ENCODE measurements at places on chromosomes 4 and X.

DNA sequence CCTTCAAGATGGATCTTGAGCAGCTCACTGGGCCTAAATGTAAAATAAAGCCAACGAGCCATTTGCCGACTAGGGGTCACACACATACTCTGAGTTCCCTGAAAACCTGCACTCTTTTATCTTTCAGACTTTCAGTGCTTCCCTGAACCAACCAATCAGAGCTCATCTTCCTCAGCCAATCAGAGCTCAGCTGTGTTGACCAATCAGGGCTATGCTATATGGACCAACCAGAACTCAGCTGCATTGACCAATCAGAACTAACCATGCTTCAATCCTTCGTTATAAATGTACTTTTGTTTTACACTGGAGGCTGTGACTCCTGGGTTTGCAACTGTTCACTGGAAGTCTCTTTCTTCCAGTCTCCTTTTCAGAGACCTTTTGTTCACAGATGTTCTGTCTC, 19.3 kb downstream of the SLC25A53 start:
- no peak for DNase-seq

DNA sequence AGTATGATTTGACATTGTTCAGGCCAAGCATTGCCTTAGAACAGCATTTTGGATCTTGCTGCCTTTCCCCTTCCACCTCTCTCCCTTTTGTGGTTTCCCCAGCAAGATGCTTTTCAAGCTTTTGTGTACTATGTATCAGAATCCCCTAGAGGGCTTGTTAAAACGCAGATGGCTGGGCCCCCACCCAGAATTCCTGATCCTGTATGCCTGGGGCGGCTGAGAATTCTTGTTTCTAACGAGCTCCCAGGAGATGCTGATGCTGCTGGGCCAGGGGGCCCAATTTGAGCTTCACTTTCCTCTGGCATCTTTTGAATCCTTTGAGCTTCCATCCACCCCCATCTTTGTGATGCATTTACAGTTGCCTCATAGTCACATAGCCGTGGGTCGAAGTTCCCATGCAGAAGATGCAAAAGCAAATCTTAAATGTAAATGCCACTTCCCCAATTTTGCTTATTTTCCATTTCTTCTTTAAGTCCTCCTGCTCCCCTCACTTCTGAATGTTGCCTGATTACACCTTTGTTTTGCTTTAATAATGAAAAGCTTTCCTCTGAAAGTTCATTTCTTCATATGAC, 18.5 kb downstream of the HCCS start:
- DNase-seq = no peak

- no peak for DNase-seq
Observed at GRCh38 chr4:98996765-98997068, 1.2 kb downstream of the METAP1 start.

DNA sequence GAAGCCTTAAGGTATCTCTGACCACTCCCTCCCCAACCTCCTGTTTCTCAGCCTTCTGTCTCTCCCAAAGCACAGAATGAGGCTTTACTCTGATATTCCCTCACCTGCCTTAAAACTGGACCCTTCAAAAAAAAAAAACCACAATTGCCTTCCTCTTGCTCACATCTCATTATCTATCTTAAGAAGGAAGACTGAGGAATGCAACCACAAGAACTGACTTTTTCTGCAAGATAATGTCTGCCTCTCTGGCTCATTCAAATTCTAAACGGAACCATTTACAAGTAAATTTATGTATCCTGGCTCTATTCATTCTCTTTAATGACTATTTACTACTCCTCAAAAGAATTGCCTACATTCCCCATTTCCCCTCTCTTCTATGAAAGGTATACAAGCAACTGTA, 545.5 kb upstream of the HTR2C start:
- no peak for DNase-seq

DNA sequence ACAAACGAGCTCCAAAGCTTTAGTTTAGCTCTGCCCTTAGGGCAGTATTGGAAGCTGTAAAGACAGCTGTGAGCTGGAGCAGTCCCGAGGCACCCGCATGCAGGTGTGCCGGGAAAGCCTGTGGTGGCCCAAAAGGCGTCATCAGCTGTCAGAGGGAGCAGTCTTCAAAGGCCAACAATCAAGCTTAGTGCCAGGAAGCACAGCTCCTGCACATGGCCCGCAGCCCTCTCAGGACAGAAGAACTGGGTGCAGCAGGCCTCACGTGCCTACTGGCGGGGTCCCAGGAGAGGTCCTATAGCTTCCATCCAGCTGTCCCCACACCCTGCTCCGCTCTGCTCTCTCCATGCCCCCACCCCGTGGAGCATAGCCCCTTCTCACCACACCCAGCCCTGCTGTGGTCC, 92.2 kb upstream of the TRIM2 start:
- no peak for DNase-seq

DNA sequence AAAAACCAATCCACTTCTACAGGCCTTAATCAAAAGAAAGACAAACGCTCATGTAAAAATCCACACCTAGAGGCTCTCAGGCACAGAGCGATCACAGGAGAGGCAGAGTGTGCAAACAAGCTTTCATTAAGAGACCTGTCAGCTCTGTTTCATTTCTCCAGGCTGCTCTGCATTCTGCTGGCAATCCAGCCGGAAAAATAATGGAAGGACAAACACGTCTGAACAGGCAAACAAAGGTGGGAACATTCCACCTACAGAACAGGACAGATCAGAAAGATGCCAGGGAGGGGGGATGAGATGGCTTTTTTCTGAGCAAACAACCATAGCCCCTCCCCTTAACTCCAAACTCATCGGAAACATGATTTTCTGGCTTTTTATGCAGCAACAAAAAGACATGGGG, 9.7 kb downstream of the SOD3 start:
- no peak for DNase-seq

DNA sequence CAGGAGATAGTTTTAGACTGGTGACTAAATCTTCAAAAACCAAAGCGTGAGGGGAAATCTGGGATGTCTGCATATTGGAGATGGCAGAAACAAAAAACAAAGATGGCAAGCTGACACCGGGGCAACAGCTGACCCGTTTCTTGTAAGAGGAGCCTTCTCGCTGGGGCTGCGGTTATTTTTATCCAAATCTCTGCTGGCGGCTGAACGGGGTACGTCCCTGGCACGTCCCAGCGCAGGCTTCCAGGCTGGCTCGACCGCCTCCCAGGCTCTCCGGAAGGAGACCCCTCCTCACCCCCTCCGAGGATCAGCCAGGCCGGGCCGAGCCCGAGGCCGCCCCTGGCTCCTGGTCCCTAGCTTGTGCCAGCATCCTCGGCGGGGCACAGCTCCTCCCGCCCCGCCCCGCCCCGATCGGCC, 403 bp downstream of the SGCB start:
- peak; percentile 71 for DNase-seq

DNA sequence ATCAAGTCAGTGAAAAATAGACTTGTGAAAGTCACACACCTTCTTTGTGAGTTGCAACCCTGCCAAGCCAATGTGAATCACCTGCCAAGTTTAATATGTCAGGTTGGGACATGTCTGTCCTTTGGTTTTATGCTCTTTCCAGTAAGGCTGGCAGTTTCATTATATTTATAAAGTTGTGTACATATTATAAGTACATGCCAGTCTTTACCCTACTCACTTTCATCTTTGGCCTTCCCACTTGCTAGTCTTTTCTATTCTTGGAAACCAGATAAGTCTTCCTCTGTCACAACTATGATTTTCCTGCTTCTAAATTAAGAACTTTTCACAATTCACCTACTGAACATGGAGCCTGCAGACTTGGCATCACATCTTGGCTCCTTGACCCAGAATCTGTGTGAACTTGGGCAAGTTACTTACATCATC, 680.7 kb upstream of the BOD1L1 start:
- DNase-seq = no peak

GRCh38 chr4:142036795-142037583, 400.6 kb downstream of the IL15 start:
- no peak for DNase-seq

- peak; percentile 25 for DNase-seq
Observed at GRCh38 chr4:148444296-148445070, 2.3 kb upstream of the NR3C2 start.

DNA sequence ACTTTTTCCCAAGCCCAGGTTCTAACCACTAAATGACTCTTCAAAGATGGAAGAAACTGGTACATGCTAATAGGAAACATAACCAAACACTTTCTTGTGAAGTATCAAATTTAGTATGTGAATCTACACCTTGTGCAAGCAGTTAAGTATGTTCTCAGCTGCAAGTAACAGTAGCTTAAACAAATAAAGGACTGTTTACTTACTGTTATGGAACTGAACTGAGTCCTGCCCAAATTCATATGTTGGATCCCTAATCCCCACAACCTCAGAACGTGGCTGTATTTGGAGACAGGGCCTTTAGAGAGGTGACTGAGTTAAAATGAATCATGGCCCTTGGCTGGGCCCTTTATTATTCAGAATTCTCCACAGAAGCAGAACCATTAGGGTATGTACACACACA, 178.7 kb downstream of the KDR start:
- no peak for DNase-seq

- peak; percentile 28 for DNase-seq
Observed at GRCh38 chrX:130539721-130540321, 138.0 kb downstream of the RBMX2 start.

GRCh38 chr4:173370130-173370476, 651 bp upstream of the SAP30 start:
- peak; percentile 10 for DNase-seq

DNA sequence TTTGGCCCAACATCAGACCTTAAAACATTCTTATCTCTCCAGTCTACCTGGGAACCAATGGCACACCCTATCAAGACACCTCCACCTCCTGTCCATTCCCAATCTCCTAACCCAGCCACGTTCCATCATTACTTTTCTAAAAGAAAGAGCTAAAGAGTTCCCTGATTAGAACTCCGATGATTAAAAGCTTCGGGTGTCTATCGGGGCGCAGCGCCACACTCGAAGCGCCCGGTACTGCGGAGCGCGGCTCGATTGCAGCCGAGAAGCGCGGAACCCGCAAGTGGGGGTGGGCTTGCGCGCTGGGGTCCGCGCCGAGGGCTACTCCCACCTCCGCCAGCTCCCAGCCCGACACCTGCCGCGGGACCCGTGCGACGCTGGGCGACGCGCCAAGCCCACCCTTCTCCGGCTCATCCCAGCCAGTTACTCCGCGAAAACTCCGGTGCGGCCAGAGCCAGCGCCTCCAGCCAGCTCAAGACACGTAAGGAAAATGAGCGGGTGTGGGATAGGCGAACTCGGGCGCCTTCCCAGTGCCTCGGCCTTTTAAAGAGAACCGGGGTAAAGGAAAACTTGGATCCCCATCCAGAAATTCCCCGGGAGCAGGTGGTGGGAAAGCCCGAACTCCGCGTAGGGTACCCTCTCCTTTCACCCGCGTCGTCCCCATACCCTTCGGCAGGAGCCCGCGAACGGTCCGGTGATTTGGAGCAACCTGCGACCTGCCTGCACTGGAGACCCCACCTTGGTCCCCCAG, 593 bp downstream of the NPY1R start:
- DNase-seq = peak; percentile 46

- DNase-seq = peak; percentile 30
Observed at GRCh38 chr4:141645611-141646340, 9.4 kb downstream of the IL15 start.

DNA sequence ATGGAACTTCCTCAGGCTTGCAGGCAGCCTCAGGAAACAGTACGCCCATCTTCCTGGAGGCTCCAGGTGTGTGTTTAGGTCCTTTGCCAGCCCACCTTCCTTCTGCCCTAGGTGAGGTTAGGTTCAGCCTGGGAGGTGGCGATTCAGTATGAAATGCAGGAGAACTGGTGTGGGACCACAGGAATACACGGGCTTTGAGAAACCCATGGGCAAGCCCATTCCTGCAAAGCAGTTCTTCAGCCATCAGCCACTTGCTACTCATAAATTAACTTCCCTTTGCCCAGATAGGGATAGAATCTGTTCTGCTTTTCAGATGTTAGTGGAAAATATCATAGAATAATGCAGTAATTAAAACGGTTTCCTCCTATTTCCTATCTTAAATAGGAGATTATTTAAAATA, 32.2 kb downstream of the TBC1D14 start:
- no peak for DNase-seq

- no peak for DNase-seq
Observed at GRCh38 chrX:39996536-39996935, 101.2 kb downstream of the BCOR start.

- DNase-seq = no peak
Observed at GRCh38 chr4:151429957-151430570, 21.1 kb downstream of the FHIP1A start.

DNA sequence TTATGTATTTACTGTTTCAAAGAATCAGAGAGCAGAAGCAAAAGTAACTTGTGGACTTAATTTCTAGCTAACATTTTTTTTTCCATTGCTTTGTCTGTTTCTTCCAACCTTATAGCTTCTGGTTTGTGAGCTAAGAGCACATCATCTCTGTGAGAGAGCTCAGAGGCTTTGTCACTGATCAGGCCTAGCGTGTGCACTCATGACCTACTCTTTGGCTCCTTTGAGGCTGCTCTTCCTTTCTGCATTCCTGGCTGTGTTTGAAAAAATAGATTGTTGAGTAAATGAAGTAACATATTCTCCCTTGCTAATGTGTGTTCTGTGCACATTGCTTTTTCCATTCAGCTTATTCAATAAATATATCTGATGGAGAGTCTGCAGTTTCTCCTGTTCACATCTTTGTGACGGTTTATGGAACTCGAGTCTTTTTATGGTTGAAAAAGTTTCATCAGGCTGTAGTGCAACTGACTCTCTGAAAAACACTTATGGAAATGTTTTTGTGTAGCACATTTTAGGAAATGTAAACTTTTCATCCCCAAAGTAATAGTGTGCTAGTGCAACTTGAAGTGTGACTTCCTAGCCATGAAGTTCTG, 133.0 kb downstream of the RAPGEF2 start:
- no peak for DNase-seq

- no peak for DNase-seq
Observed at GRCh38 chr4:25154594-25155265, 5.5 kb downstream of the SEPSECS start.

GRCh38 chr4:79498282-79498681, 90.3 kb upstream of the GK2 start:
- no peak for DNase-seq

GRCh38 chr4:150358691-150359090, 223.3 kb upstream of the MAB21L2 start:
- DNase-seq = no peak

- DNase-seq = no peak
Observed at GRCh38 chr4:6308899-6309643, 39.4 kb downstream of the WFS1 start.

- no peak for DNase-seq
Observed at GRCh38 chr4:169286562-169287301, 16.0 kb upstream of the SH3RF1 start.

- DNase-seq = no peak
Observed at GRCh38 chr4:66885501-66886165, 659.7 kb downstream of the CENPC start.

- DNase-seq = peak; percentile 39
Observed at GRCh38 chr4:135508006-135508714, 1306.6 kb upstream of the PABPC4L start.

DNA sequence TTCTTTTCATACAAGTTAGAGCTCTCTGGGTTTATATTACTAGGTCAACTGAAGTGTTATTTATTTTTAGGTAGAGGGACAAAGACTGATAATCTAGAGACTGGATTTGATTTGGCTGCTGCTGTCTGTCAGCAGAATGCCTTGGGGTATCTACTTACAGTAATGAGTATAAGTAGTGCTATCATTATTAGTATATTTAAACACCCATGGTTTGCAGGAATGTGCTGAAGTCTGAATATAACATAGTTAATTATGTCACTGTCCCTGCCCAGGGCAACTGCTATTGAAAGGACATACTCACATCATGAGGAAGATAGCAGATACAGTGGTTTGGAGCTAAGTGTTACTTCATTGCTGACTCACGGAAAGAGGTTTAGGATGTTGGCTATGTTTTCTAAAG, 76.2 kb downstream of the PRRG1 start:
- no peak for DNase-seq
